NCI-H1436 (cell line): ENCODE measurements at places on chromosomes 12 and 14.
A peak's percentile ranks its signal among the peaks of the same experiment; 100 is the strongest.

DNA sequence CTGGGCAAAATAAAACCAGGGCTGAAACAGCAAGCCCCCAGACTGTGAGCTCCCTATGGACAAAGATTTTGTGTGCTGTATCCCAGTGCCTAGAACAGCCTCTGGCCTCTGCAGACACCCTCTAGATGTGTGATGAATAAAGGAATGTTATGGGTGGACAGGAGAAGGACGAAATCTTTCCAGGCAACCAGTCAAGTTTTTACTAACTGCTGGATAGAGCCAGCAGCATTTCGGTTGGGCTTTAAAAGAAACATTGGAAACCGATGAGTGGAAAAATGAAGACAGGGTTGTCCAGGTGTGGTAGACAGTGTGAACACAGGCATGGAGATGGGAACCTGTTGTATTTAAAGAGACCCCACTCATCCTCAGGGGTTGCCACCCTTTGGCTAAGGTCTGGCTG, 4.0 kb downstream of the CHGA start:
- no peak for DNase-seq

GRCh38 chr14:95303552-95303951, 16.2 kb downstream of the CLMN start:
- DNase-seq: no peak

- no peak for DNase-seq
These were observed 421.2 kb downstream of the SOX5 start for GRCh38 chr12:23528316-23528715.

GRCh38 chr12:79006306-79006705, 141.7 kb downstream of the SYT1 start:
- no peak for DNase-seq

DNA sequence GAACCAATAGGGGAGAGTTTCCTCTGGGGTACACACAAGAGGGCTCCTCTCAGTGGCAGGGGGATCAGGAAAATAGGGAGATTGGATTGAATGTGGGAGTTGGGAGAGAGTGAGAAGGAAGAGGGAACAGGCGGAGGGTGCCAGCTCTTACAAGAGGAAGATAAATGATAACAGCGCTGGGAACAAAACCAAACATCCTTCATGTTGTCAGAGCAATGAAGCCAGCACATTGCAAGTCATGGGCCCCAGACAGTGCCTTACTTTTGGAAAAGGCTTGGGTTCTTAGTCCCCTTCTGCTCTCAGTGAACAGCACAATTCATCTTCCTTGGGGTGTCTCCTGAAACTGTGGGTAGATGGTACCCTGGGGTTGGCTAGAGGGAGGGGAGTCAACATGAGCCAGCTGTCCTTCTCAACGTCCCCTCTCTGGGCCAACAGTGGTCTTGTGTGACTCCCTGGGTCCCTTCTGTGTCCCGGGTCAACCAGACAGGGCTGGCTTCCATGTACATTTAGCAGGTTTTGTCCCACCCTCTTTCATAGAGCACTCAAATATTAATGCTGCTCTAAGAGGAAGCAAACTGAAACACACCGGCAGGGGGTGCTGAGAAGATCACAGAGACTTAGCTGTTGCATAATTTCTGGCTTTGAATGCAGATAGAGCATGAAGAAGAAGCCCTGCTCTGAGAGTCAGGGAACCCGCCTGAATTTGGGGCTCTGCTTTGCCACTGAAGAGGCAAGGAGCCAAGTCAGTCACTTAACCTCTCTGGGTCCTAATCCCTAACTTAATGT, 138.5 kb downstream of the ESRRB start:
- DNase-seq: peak; percentile 4

- no peak for DNase-seq
These were observed 87.2 kb downstream of the ESRRB start for GRCh38 chr14:76463105-76463504.

DNA sequence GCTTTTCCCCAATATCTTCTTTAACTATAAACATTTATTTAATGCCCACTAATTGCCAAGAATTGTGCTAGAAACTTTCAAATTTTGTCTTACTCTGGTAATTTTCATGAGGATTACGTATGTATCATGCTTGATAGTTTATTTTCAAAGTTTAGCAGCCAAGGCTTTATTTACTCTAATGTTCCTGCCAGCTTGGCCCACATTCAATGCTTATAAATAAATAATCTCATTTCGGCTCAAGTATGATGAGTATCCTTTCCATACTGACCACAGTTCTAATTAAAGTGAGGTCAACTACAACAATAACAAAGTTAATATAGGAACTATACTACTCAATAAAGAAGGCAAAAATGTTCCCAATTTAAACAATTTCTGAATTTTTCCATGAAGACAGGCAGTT, 259.2 kb downstream of the MED13L start:
- no peak for DNase-seq

GRCh38 chr14:66273261-66273832, 212.8 kb upstream of the CCDC196 start:
- no peak for DNase-seq

- no peak for DNase-seq
These were observed 178.6 kb upstream of the PDE3A start for GRCh38 chr12:20189767-20190166.

GRCh38 chr12:46764005-46764404, 61.8 kb downstream of the SLC38A4 start:
- DNase-seq: no peak

DNA sequence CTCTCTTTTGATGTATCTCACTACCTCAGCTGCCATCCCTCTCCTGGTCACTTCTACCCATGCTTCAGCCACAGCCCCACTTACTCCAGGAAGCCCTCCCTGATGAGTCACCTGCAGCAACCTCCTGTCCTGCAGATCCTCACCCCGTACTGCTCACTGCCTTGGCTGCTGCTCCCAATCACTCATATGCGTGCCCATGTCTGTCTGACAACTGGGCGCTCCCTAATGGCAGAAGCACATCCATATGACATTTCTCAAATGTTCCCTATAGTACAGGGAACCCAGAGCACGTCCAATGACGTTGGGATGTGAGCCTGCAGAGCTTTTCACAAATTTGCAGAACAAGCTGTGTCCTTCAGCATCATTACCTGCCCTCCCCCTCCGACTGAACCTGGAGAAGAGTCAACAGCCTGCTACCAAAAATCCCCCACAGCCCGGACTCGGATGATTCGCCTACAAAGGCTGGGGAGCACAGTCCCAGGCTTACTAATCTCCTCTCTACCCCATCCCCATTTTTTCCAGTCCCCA, 90.0 kb downstream of the SINHCAF start:
- DNase-seq: no peak

GRCh38 chr12:106893451-106893850, 62.3 kb upstream of the TMEM263 start:
- no peak for DNase-seq

GRCh38 chr12:104164634-104165033, 26.6 kb upstream of the NFYB start:
- no peak for DNase-seq

- no peak for DNase-seq
These were observed 207.0 kb downstream of the SLC41A2 start for GRCh38 chr12:104751120-104751519.

DNA sequence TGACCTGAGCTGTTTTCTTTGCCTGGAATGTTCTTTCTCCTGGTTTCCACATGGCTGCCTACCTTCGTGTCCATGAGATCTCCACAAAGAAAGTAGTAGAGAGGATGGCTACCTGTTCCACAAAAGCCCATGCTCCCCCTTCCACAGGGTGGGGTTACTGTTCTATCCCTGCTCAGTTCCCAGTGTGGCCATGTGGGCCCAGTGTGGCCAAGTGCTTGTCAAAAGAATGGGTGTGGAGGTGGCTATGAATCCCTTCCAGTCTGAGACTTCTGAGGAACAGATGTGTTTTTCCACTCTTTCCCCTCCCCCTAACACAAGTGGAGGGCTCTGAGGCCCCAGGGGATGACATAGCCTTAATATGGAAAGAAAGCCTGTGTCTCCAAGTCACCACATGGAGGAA, 26.2 kb upstream of the HSP90B1 start:
- no peak for DNase-seq

DNA sequence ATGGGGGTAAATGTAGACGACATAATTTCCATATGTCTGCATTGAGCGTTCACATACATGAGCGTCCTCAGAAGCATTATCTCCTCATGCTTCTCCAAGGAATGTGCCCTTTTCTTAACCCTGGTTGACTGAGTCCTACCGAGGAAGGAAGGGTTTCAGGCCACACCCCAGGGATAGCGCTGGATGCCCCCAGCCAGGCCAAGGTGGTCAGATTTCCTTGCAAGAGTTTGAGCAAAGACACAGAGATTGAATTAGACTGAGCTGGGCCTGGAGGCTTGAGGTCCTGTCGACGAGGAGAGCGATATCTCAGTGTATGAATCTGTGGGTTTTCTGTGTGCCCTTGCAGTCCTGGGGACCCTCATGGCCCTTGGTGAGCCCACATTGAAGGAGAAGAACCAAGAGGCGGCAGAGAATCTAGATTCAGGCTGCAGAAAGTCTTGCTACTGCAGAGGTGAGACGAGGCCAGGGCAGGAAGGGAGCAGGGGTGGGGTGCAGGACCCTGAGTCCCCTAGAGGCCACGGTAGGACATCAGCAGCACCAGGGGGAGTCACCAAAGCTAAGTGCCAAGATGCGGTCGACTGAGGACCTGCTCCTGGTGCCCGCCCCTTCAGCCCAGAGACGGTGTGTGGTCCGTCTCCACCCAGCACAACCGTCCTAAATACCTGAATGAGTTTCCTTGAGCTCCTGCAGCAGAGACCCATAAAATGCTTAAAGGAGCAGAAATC, 94.7 kb upstream of the DIO3 start:
- DNase-seq: no peak

DNA sequence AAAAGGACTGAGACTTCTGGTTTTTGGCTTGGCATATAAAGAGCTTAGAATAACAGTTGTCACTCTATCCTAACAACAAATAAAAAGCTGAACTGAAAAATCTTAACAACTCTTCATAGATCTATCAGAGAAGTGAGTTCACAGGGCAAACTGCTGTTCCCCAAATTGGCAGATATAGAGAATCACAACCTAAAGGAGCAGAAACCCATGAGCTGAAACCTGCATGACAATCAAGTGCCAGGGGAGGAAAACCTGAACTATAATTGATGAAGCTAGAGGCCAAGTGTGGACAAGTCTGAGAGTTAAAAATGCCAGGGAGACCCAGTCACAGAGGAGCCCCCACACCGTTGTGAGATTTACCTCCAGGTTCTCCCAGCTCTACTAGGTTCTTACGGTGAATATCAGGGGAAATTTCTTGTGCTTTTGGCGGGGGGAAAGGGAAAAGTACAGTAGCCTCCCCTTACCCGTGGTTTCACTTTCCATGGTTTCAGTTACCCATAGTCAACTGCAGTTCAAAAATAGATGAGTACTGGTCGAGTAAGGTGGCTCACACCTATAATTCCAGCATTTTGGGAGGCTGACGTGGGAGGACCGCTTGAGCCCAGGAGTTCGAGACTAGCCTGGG, 53.9 kb downstream of the ATF7 start:
- DNase-seq: no peak

DNA sequence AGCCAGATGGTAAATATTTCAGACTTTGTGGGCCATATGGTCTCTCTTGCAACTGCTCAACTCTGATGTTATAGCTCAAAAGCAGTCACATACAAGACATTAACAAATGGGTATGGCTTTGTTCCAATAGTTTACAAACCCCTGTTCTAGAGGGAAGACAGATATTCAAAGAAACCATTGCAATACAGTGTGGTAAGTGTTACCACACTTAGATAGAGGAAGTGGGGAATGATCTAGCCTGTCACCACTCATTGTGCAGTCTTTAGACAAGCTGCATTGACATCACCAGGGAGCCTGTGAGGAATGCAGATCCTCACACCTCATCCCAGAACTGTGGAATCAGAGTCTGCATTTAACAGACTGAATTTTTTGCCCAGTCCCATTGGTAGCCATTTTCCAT, 80.0 kb upstream of the RGS6 start:
- no peak for DNase-seq

DNA sequence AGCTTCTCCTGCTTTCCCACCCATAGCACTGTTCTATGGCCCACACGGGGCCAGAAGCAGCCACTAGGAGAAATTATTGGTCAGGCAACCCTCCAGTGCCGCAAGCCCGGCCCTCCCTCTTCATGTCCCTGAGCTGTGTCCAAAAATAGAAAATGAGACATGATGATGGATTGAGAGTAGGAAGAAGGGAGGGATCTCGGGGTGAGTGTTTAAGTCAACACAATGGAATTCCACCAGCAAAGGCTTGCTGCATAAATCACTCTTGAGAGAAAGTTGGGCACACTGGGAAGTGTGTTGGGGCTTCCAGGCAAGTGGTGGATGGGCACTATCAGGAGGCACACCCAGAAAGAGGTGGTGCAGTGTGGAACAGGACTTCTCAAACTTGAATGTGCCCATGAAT, 94.2 kb downstream of the LLPH start:
- DNase-seq: no peak

DNA sequence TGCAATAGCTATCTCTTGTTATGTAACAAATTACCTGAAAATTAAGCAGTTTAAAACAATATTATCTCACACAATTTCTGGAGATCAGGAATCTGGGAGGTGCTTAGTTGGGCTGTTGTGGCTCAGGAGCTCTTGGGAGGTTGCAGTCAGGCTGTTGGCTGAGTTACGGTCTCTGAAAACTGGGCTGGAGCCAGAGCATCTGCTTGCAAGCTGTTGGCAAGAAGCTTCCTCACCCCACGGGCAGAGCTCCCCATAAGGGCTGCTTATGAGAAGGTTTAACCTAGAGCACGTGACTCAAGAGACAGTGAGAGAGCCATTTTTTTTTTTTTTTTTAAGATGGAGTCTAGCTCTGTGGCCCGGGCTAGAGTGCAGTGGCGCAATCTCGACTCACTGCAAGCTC, 346.8 kb downstream of the ATP23 start:
- DNase-seq: no peak
